Kidney (tissue), 22 donors: ENCODE measurements at places on chromosomes 16 and 17. TPM values are rescaled to one million over a fixed set of nuclear protein-coding genes. Genes with fewer than 3 reads are reported as not detected.
A peak's percentile ranks its signal among the peaks of the same experiment; 100 is the strongest.

The CD300A gene
- 3.1 TPM for polyA plus RNA-seq

The ITGA2B gene
- polyA plus RNA-seq: 0.67 TPM

DNA sequence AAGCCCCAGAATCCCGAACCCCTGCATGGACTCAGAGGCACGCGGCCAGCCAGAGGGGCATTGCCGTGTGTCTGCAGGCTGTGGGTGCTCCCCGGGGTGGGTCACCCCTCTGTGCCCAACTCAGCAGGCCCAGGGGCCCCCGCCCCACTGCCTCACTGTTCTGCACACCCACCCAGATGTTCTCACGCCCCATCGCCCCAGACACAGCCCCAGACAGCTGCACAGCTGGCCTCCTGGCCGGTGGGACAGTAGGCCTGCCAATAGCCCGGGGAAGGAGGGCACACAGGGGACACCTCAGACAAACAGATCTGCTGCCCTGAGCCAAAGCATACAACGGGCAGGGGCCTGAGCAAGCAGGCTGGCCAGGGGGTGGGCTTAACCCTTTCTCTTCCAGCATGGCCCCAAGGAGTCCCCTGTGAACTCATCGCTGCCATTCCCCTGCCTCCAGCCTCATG, 27.6 kb upstream of the NXPH3 start:
- DNase-seq: peak; percentile 64

- no peak for DNase-seq
Observed at GRCh38 chr17:1919201-1919600, 89.4 kb downstream of the RPA1 start.

DNA sequence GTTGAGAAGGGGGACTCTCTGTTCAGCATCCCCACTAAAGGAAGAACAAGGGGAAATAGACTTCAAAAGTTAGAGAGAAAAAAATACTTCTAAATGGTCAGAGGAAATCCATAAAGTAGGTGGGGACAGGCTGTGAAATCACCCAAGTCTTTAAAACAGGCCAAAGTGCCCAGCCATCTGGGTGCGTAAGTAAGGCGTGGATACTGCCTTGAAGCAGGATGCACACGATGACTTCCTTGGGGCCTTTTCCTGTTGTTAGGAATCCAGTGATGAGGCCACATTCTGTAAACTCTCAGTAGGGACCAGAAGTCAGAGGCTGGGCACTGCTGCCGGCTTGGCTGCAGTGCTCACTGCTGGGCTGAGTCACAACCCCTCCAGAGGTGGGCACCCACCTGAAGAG, 9.2 kb downstream of the AXIN2 start:
- DNase-seq: no peak

- peak; percentile 88 for DNase-seq
Observed at GRCh38 chr17:74738051-74738996, 1.3 kb downstream of the RAB37 start.

DNA sequence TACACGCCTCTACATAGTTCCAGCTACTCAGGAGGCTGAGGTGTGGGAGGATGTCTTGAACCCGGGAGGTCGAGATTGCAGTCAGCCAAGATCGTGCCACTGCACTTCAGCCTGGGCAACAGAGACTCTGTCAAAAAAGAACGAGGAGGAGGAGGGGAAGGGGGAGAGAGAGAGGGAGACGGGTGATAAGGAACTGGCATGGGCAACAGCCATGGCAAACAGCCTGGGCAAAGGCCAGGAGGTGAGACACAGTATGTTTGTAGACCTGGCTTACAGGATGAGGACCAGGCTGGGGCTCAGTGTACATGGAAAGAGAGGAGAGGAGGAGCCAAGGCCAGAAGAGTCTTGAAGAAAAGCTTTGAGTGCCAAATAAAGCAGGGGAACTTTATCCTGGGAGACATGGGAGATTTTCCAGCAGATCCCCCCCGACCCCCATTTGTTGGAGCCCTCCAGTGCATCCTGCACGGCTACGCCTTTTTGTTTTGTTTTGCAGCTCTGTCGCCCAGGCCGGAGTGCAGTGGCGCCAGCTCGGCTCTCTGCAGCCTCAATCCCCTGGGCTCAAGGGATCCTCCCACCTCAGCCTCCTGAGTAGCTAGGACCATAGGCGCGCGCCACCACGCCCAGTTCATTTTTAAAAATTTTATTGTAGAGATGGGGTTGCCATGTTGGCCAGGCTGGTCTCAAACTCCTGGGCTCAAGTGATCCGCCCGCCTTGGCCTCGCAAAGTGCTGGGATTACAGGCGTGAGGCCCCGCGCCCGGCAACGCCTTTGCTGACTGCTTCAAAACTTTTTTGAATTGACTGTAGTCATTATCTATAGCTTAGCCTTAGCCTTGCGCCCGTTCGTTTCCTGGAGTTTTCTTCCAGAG, 1.3 kb upstream of the ALKBH5 start:
- DNase-seq: no peak
